ENCODE measurements at places on chromosomes 5 and 9.

DNA sequence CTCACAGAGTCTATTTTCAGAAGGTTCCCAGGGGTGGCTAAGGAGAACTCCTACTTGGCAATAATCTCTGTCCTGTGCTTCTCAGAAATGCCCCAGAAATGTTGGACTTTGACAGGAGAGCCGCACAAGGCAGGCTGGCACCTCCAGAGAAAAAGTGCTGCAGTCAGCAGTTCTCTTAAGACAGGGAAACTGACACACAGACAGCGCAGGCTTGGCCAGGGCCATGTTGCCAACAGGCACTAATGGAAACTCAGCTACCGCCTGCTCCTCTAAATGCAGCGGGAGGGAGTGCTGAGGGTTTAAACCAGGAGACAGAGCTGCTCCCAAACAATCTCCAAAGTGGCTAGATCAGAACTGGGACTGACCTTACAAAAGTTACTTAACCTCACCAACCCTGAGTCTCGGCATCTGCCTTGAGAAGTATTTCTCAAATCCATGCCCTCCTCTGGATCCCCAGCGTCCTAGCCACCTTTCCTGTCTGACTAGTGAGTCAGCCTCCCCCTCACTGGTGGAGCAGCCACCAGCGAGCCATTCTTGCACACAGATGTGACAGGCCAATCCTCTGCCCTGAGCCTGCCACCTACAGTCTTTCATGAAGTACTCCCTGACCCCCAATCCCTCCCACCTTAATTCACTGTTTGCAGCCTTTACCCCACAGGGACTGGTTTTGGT is 186.4 kb downstream of the CDK5RAP2 start:
- DNase-seq: no peak

DNA sequence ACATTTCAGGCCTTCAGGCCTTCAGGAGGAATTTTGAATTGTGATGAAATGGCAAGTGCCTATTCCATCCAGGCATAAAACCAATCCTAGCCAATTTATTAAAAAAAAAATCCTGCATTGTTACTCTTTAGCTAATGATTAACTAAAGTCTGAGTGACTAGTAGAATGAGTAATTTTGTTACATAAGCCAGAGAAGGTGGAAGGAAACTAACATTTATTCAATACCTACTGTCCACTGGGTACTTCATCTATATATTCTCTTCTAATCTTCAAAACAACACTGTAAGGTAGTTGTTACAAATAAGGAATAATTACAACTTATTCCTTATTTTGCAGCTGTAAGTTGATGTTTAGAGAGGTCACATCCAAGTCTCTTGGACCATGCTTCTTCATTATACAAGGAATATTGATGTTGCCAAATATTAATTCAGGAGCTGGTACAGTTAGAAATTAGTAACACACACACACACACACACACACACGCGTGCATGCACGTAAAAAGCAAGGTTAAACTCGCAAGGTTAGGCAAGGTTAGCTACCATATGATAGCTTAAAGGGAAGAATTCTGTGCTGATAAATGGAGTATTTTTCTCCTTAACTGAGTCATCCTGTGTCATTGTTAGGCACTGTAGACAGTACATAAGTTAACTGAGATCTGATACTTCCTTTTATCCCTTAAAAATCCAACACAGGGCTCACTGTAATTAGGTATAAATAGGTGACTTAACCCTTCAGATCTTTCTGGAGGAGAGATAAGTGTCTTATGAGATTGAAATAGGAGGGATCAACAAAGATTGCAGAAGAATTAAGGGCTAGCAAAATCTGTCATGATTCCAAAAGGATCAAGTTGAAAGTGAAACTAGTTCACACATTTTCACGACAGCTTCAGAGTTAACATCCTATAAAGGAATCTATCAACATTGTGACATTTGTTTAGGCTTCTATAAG is 596.9 kb downstream of the PDE4D start:
- no peak for DNase-seq

GRCh38 chr9:117081641-117082317 is 333.1 kb downstream of the ASTN2 start:
- DNase-seq: no peak

GRCh38 chr5:123089914-123090660 is 1.0 kb downstream of the PRDM6 start:
- DNase-seq: no peak

DNA sequence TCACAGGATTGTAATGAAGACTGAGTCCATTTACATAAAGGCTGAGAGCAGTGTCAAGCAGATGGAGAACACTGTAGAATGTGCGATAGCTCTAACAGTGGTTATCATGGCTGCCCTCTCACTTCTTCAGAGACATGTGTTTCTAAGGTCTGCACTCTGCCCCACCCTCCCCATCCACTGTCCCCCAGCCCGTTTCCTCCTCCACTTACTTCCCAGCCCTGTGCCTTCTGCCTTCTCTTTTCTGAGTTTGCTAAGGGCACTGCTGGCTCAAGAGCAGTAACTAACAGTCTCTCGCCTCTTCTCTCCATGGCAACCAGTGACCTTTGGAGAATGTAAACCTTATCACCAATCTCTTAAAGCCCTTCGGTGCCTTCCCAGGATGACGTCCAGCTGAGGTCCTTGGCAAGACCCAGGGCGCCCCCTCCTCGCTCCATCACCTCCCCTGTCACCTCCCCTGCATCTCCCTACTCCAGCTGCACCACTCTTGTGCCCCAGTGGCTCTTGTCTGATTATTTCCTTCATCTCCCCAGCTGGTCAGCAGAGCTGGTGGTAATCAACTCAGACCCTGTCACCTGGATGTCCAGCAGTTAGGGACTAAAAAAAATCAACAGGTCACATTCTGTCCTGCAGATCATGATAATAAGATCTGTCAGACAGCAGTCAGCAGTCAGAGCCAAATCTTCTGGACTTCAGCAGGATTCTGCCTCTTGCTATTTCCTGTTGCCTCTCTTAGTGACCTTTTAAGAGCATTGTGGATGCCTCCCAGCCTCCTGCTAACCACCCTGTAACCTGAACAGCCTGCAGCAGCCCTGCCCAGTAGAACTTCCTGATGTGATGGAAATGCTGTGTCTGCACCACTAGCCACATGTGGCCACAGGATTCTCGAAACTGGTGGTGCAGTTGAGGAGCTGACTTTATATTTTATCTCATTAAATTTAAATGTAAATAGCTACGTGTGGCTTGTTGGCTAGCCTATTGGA is 9.0 kb downstream of the FXN start:
- no peak for DNase-seq

DNA sequence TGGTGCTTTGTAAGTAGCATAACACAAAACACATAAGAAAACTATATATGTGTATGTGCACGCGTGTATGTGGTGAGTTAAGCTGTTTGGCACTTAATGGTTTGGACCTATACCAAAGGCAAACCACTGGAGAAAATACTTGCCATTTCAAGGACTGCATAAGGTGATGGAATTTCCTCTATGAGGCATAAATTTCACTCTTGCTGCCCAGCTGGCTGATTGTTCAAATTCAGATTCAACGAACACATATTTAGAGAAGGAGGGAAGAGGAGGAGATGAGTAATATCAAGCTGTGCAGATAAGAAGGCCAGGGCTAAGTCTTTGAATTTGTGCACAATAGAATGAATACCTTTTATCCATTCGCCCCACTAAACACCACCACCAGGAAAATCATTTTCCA is 470.6 kb upstream of the MPDZ start:
- no peak for DNase-seq

GRCh38 chr9:95134457-95134881 is 183.0 kb downstream of the FANCC start:
- no peak for DNase-seq

GRCh38 chr5:86374611-86375010 is 243.1 kb upstream of the COX7C start:
- no peak for DNase-seq

DNA sequence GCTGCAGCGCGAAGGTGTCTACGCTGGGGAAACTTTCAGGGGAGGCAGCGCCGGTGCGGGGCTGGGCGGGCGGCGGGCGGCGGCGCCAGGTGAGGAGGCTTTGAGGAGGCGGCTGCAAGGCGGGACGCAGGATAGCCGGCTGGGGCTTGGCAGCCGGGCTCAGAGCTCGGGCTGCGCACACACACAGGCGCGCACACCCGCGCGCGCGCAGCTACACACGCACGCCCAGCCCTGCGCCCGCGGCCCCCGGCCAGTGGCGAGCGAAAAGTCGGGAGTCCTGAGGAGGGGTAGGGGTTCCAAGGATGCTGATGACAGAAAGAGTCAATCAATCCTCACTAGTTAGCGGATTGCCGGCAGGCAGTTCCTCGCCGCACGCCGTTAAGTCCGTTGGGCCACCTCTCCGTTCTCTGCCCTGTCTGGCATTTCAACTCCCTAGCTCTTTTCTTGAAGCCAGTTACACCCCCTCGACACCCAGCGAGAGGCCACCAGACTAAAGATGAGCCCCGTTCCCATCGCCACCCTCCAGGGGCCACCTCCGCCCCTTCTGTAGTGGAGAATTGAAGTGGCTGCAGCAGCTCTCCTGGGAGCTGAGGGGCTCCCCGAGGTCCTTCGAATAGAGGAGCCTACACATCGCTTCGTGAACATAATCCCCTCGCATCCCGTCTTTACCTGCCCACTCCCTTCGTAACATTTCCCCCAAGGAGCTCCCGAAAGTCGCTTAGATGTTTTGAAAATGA is 1640.3 kb upstream of the C9orf72 start:
- no peak for DNase-seq

- no peak for DNase-seq
Observed at GRCh38 chr5:162672061-162672460, 604.5 kb downstream of the GABRG2 start.

- DNase-seq: no peak
Observed at GRCh38 chr9:935348-935965, 41.0 kb upstream of the DMRT3 start.

DNA sequence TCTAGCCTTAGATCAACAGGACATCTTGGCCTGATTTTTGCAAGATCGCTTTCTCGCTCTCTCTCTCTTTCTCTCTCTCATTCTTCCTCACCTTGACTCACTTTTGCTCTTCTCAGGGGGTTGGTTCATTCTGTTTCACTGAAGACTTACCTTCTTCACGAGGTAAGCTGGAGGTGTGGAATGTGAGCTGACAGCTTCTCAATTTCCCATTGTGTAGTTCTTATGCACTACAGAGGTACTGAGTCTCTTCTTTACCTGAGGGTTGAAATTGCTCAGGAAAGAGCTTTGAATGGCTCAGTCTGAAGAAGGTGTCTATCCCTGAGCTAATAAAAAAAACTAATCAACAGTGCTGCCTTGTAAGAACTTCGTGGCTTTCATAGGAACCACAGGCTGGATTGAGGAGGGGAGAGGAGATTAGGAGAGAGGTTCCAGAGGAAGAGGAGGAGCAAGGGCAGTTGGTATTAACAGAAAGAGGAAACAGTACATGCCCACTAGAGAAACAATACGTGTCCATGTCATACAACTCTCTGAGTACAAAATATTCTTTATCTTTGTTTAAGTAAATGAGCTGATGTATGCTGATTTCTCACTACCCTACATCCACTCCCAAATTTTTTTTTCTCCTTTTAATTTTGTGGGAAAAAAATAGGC is 192.2 kb downstream of the TMEM167A start:
- no peak for DNase-seq

DNA sequence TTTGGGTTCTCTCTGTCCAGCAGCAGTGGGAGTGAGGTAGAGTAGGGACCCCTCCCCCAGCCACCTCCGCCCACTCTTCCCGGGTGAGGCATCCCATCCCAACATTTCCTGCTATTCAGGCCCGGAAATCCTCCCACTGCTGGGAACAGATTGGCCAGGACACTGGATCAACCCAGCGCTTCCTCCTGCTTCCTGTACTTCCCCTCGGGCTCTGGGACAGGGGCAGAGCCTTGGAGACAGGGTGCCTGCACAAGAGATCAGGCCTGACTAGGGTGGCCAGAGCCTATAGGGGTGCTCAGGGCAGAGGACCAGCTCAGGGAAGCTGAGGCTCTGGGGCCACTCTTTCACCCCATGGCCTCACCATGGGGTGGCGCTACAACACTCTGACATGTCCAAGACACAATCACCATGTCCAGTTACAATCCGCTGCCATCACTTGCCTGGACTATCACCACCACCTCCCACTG is 14.5 kb downstream of the SH2D3C start:
- no peak for DNase-seq

GRCh38 chr9:130975156-130975555 is 33.8 kb upstream of the LAMC3 start:
- no peak for DNase-seq

GRCh38 chr5:158565017-158565789 is 534.5 kb downstream of the EBF1 start:
- DNase-seq: no peak

DNA sequence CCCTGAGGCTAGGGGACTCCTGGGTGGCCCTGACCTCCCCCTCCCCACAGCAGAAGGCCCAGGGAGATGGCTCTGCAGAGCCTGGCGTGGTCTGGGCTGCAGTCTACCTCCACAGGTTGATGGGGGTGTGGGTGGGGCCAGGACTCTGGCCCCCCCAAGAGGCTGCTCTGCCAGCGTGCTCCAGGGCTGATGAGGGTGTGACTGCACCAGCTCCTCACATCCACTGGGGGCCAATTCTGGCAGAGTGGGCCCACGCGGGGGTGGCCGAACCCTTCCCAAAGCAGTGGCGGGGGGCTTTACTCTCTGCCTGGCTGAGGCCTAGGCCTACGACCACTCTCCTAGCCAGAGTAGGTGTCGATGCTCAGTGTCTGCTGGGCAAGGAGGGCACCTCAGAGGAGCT is 28.0 kb upstream of the UBAC1 start:
- DNase-seq: no peak

- DNase-seq: no peak
Observed at GRCh38 chr5:14280294-14280854, 137.2 kb downstream of the TRIO start.

DNA sequence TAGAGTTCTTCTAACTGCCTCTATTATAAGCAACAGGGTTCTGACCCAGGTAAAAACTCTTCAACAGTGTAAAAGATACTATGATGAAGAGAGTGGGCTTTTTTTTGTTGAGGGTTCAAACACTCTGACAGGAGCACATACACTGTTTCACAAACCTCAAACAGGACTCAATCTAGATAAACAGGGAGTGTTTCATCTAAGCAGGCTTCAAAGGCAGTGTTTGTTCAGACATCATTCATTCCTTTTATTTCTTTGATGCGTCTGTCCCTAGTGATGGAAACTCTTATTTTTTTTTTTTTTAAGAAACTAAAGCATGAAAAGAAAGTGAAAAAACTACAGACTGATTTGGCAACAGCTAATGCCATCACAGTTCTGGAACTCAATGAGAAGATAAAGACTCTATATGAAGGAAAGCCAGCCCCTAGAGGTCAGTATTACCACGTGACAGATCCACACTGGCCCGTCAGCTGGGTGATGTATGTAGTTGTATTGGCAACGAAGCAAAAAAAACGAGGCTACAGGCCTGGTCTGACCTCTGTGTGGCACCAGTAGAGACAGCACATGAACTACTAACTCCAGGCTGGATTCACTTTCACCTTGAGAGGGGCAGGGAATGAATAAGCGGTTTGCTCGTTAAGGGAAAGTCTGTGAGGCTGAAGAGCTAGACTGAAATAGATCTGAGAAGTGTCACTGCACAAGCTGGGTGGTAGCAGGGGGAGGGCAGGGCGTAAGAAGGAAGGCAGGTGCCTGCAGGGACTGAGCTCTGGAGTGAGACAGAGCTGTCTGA is 172.2 kb downstream of the CCDC192 start:
- no peak for DNase-seq

Measured in activated CD4-positive, CD25-positive, alpha-beta regulatory T cell treated with anti-CD3 and anti-CD28 coated beads, Interleukin-2, amount 50 U/mL, for 16 hours (primary cell).